NCI-H510A treated with DMSO at 0.1 percent for 48 hours (cell line): ENCODE measurements at places on chromosomes 11 and 22.

DNA sequence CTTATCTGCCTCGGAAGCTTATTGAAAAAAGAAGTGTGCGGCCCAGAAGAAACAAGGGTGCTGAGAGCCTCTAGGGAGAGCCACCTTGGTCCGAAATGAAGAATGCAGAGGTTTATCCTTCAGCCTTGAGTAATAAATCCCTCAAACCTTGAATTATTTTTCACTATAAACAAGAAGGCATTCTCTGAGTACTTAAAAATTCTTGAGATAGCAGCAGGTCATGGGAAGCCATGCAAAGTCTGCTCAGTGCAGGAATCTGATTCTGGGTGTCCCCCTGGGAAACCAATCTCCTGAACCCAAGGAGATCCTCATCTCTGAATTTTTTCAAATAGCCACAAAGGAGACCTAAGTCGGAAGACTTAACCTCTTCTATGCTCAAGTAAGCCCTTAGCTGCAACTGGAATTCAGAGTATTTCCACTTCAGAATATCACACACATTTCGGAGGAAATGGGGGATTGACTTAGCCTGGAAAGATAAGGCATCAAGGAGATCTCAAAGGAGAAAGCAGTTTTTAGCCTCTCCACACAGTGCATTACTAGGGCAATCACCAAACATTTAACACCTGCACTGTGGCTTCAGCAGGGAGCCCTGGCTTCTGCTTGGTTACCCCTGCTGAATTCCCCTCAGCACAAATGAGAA, 365.0 kb downstream of the ETS1 start:
- DNase-seq = no peak

DNA sequence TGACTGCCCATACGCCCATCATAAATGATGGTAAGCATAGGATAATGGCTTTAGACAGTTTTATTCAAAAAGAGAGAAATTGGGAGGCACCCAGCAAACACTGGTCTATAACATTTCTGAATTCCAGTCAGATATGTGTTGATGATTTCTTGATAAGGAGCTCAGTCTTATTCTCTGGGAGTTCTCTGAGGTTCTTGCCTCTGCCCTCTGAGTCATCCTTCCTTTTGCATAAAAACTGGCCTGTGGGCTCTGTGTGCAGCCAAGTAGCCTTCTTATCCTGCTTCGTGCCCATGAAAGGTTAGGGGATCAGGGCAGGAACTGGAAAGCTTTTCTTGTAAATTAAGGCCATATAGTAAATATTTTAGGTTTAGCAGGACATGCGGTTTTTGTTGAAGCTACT, 48.9 kb downstream of the FAR1 start:
- DNase-seq = no peak

DNA sequence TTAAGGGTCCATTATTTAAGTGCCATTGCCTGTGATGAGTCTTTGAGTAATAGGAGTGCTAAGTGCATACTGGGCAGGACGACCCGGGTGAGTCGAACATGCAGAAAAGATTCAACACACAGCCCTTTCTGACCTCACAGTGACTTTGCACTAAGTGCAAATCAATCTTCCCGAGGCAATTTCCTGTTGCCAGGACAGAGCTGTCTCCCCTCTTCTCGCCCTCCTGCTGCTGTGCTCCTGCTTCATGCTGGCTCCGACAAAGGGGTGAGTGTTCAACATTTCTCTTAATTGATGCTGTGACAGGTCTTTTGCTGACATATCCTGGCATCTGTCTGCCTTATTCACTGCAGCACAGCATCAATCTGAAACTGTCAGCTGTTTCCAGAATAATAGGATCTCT, 42.0 kb downstream of the MCHR1 start:
- DNase-seq = peak; percentile 67

- DNase-seq = no peak
These were observed 156.9 kb upstream of the SNX19 start for GRCh38 chr11:131073167-131073566.

- no peak for DNase-seq
These were observed 1.7 kb downstream of the MALAT1 start for GRCh38 chr11:65500387-65501185.

DNA sequence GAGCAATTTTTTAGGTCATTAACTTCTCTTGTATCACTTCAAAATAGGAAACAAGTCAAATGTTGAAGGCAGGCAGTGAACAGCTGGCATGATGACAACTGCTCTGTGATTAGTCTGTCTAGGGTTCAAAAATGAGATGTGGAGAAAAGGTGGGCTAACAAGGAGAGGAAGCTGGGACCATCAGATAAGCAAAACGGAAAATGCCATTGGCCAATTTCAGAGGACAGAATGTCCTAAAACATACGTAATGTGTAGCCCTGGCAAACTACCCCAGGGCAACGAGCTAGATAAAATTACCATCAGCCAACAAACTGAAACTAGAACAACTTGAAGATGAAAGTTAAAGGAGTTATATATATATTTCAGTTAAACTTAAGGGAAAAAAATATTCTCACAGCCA, 93.2 kb downstream of the RELT start:
- DNase-seq = no peak

DNA sequence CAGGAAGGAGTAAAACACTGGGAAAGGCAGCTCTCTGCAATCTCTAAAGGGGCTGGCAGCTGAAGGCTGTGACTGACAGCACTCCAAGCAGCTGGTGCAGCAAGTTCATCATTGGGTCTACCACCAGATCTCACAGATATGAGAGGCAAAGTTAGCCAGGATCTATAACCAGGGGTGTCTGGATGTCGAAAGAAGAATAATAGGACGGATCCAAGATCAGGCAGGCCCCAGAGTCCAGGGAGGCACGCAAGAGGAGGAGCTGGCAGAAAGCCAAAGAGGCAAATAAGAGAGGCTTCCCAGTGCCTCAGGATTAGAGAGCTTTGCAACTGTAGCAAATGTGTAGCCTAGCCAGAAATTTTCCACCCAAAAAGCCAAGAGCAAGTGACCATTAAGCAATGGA, 77.1 kb downstream of the RBMXL2 start:
- peak; percentile 21 for DNase-seq

- no peak for DNase-seq
These were observed 83.2 kb downstream of the ZBTB16 start for GRCh38 chr11:114142707-114143106.

GRCh38 chr22:46707827-46708570, 30.1 kb downstream of the CERK start:
- no peak for DNase-seq

GRCh38 chr11:76830639-76831327, 29.9 kb upstream of the ACER3 start:
- no peak for DNase-seq

GRCh38 chr11:66743271-66743968, 14.4 kb upstream of the SPTBN2 start:
- no peak for DNase-seq

DNA sequence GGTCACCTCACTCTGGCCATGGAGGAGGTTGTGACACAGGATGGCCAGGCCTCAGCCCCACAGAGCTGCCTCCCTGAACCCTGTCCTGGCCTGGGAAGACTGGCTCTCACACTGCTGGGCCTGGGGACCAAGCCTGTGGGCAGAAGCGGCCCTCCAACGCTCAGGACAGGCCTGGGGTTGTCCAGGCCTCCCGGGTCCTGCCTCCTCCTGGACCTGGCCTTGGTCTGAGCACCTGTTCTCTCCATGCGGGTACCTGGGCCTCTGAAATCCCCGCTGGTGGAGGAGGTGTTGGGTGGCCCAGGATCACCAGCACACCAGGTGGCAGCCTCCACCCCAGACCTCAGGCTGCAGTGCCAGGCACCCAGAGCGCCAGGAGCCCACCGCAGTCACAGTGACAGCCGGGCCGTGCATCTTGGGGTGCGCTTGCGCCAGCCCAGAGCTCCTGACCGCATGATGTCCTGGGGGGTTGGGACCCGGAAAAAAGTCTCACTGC, 16.1 kb upstream of the PIM3 start:
- DNase-seq = no peak

DNA sequence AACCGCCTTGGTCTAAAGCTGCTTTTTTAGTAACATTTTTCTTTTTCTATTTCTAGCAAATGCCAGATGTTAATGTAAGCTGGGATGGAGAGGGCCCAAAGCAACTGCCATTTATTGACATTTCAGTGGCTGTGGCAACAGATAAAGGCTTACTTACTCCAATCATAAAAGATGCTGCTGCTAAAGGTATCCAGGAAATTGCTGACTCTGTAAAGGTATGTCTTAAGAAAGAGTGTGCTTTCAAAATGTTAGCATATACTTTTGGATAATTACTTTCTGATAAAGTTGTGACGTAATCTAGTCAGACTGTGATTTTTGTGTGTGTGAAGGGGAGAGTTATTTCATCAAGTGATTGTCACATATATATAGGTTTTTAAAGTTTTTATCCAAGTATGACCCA, 68.1 kb downstream of the PDHX start:
- no peak for DNase-seq

- no peak for DNase-seq
These were observed 1188.1 kb downstream of the LRRC4C start for GRCh38 chr11:40271361-40271760.

DNA sequence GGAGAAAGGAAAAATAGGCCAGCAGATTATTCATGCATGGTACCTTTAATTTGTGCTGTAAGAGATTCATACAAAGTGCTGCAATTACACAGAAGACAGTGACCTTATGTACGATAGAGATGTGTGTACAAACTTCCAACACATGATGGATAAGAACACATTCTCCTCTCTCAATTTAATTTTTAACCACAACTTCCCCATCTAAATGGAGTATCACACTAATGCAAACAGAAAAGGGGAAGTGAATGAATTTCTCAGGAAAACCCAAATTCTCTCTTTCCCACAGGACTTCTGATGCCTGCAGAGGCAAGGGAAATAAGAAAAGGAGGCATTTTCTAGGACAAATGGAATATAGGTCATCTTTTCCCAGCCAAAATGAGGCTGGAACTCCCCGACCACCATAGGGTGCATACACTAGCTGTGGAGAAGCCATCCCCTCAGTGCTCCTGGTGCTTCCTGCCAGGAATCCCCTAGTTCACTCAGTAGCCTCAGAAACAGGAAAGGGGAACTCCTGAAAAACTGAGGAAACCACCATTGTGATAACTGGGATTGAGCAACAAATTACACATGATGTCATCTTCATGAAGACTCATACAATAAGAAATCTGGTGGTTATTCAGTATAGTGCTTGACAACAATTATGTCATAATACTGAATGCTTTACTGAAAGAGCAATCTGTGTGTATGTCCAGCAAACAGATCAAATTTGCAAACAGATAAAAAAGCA, 22.4 kb downstream of the MMP10 start:
- no peak for DNase-seq

GRCh38 chr22:42434748-42435425, 2.7 kb upstream of the NFAM1 start:
- no peak for DNase-seq

DNA sequence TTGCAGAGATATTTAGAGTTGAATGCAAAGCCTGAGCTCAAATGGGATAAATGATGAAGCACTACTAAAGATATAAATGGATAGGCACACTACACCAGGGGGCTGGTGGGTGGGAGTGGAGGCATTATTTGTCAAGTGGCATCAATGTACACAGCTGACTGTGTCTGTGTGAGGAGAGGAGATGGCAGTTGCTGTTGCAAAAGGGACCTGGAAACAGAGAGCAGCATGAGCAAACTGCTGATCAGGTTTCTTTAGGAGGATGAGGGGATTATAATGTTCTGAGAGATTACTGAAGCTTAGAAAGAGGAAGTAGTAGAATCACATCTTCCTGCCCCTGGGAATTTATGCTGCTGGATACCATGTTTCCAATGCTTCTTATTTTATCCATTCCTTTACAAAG, 39.4 kb upstream of the LIN7C start:
- DNase-seq = no peak

GRCh38 chr11:3853899-3854659, 1.4 kb upstream of the STIM1 start:
- no peak for DNase-seq
